ENCODE measurements at places on chromosomes 5 and 9.

DNA sequence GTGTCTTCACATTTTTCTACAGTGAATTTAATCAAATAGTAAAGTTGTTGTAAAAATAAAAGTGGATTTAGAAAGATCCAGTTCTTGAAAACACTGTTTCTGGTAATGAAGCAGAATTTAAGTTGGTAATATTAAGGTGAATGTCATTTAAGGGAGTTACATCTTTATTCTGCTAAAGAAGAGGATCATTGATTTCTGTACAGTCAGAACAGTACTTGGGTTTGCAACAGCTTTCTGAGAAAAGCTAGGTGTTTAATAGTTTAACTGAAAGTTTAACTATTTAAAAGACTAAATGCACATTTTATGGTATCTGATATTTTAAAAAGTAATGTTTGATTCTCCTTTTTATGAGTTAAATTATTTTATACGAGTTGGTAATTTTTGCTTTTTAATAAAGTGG lies 60.4 kb downstream of the MTAP start:
- no peak for DNase-seq

- DNase-seq: no peak
Observed at GRCh38 chr9:110638381-110638954, 30.1 kb upstream of the MUSK start.

DNA sequence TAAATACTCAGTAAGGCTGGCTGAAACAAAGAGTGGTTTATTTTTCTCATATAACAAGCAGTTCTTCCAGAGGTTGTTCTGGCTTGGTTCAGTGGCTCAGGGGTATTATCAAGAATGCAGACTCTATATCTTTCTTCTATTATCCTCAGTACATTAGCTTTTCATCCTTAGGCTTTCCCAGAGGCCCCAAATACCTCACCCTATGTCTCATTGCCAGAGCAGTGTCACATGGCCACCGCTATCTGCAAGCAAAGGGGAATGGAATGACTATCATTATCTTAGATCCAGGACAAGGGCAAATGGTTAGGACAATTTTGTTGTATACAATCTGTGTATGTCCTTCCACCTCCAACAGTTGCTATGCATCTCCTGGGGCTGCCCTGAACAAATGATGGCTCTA lies 69.0 kb upstream of the SNX2 start:
- DNase-seq: no peak

- peak; percentile 64 for DNase-seq
Observed at GRCh38 chr5:177309351-177310191, 2.1 kb downstream of the MXD3 start.

DNA sequence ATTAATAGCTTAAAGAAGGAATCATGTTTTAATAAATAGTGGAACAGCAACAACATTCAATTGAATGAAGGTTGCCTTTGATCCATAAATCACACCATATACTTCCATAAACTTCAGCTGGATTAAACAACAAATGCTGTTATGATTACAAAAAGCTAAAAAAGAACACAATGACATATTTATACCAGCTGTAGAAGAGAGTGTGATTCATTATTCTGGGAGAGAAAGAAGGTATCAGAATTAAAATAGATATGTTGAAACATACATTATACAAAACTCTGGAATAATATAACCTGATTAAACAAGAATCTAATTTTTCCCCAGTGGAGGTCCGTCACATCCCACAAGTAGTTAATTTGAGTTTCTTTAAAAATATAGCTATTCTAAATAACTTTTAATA lies 7.5 kb upstream of the RECK start:
- no peak for DNase-seq

- DNase-seq: no peak
Observed at GRCh38 chr5:167790462-167791260, 500.8 kb upstream of the WWC1 start.

GRCh38 chr5:22473886-22474285 lies 379.3 kb downstream of the CDH12 start:
- DNase-seq: no peak

DNA sequence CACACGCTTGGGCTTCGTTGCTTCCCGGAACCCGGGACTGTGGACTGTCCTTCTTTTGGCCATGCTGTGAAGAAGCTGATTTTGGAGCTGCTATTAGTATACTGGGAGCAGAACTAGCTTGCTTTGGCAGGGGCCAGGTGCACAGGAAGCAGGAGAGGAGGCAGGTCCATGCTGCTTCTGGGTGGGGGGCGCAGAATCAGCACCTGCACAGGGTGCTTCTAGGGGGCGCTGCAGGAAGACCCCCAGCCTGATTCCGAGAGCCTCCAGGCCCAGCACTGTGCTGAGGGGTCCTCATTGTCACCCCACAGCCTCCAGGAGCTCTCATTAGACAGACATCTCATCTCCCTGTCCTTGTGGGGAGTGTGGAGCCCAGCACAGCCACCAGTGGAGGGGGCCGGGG lies 252.6 kb upstream of the IRX4 start:
- no peak for DNase-seq

- no peak for DNase-seq
Observed at GRCh38 chr5:173328844-173329490, 753 bp upstream of the STC2 start.

GRCh38 chr5:178477802-178478201 lies 112.4 kb downstream of the COL23A1 start:
- no peak for DNase-seq

DNA sequence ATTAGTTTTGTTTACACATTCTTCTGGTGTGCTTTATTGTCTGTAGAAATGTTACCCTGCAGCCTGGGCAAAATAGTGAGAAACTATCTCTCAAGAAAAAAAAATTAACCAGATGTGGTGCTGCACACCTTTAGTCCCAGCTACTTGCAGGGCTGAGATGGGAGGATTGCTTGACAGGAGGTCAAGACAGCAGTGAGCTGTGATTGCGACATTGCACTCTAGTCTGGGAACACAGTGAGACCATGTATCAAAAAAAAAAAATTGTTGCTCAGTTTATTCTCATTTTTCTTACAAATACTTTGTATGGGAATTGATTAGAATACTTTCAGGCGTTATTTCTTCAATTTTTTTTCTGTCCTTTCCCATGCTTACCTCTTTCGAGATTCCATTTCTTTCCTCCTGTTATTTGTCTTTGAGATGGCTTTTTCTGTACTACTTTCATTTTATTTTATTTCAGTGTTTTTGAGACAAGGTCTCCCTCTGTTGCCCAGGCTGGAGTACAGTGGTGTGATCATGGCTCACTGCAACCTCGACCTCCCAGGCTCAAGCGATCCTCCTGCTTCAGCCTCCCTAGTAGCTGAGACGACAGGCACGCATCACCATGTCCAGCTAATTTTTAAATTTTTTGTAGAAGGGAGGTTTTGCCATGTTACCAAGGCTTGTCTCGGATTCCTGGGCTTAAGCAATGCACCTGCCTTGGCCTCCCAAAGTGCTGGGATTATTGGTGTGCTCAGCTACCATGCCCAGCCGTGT lies 24.9 kb downstream of the TENT2 start:
- DNase-seq: no peak

- no peak for DNase-seq
Observed at GRCh38 chr5:89276566-89277305, 393.8 kb upstream of the MEF2C start.

GRCh38 chr5:116506488-116506887 lies 68.1 kb downstream of the SEMA6A start:
- DNase-seq: no peak

DNA sequence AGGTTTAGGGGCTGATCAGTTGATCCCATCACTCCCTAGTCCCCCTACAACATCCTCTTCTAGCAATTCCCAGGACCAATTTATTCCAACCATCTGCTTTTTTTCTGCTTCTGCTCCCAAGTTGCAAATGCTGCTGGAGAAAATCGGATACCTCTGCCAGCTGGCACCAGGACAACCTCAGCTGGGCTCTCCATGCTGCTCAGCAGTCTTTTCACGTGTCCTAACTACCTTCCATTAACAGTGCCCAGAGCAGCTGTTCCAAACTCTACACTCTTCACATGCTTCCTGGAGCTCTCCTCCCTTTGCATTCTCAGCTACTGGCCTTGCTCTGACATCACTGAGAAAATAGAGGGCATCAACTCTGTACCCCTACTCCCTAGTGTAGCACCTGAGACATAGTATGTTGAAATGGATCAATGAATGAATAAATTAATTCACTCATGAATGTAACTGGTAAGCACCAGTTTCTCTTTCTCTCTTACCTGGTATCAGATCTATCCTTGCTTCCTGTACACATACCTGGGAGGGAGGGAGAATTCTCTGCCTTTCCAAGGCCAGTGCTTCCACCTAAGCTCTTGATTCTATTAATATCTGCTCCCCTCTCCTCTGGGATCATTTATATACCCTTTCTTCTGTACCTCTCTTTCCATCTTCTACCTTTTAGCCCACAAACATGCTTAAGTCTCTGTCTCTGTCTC lies 191.0 kb downstream of the RAB3C start:
- no peak for DNase-seq

- no peak for DNase-seq
Observed at GRCh38 chr5:58708456-58708855, 125.6 kb downstream of the RAB3C start.

DNA sequence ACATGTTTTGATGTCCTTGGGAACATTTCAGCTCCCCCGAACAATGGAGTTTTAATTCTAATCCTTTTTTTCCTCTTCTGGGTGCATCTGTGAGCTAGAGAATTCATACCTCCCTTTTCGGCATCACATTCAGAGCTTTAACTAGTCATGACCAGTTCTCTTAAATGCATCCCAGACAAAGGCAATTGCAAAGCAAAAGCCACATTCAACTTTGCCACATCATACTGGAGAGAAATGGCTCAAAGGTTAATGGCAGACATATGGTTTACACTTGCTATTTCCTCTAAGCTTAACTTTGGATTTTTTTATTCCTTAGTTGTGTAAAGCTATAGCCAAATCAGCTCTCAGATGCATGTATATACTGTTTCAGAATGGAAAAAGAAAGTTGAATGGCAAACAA lies 153.3 kb downstream of the ESM1 start:
- DNase-seq: no peak

DNA sequence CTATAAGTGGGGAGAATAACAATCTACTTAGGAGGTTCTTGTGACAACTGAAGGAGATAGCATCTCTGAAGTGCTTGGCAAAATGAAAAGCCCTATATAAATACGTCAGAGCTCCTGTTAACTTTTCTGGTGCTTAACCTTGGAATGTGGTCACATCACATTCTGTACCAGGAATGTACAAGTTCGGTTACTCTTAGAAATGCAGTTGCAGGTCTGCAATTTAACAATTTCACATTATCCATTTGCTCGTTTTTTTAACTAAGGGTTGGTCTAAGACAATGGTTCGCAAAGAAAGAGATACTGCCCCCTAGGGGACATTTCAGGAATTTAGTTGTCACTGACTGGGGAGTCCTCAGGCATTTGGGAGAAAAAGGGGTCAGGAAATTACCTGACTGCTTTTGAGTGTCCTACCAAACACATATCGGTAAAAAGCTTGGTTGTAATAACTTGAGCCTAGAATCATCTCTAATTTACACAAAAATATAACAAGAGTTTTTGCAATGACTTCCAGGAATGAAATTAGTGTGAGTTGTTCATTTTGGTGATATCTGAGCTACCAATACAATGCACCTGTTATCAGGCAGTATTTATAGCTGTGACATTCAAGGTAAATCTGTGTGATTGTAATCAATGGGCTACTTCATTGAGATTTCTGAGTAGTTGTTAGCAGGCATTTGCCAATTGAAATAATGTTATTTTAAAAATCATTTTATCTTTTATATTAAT lies 5.4 kb upstream of the HBEGF start:
- DNase-seq: peak; percentile 15

GRCh38 chr9:81408951-81409350 lies 280.4 kb downstream of the TLE1 start:
- DNase-seq: no peak

GRCh38 chr5:73443829-73444498 lies 4.6 kb downstream of the FOXD1 start:
- DNase-seq: no peak

All from effector memory CD4-positive, alpha-beta T cell (primary cell).